ENCODE measurements at places on chromosomes 7 and 10.

- no peak for DNase-seq
These were observed 88.1 kb upstream of the IFRD1 start for GRCh38 chr7:112362053-112362650.

GRCh38 chr7:44508328-44509030 is 18.0 kb upstream of the NUDCD3 start:
- DNase-seq = no peak

GRCh38 chr7:21768279-21768678 is 177.4 kb downstream of the CDCA7L start:
- no peak for DNase-seq

GRCh38 chr7:138510003-138510402 is 49.9 kb downstream of the TRIM24 start:
- DNase-seq = no peak

- DNase-seq = peak; percentile 27
These were observed 13.4 kb downstream of the HNRNPF start for GRCh38 chr10:43395571-43396060.

Data from stimulated activated CD4-positive, alpha-beta T cell treated with anti-CD3 and anti-CD28 coated beads, Interleukin-4, amount 100 ng/mL, for 4 hours (primary cell).